ENCODE measurements at places on chromosomes 2 and 18.

GRCh38 chr2:56202381-56203121 is 18.8 kb downstream of the CCDC85A start:
- DNase-seq, result no peak

- DNase-seq, result no peak
Measured at GRCh38 chr2:234805836-234806235, 146.0 kb upstream of the SH3BP4 start.

DNA sequence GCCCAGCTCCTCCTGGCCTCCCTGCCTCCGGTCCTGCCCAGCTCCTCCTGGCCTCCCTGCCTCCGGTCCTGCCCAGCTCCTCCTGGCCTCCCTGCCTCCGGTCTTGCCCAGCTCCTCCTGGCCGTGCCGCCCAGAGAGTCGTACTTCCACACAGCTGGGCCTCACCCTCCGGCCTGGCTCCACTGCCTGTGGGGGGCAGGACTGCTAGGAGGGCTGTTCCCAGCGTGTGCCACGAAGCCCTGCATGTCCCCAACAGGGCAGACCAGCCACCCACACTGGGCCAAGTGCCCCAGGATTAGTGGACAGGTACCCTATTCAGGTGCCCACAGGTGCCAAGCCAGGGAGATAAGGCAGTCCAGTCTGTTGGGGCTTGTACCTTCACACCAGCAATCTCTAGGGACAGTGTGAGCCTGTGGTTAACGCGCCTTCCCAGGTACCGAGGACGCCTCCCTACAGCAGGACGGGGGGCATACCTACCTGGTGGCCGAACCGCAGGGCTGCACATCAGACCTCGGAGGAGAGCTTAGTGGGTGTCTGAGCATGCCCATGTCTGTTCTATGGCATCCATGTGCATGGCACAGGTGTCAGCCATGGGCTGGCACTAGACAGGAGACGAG is 5.3 kb downstream of the GPC1 start:
- no peak for DNase-seq

GRCh38 chr2:5064687-5065086 is 627.5 kb upstream of the SOX11 start:
- DNase-seq, result no peak

DNA sequence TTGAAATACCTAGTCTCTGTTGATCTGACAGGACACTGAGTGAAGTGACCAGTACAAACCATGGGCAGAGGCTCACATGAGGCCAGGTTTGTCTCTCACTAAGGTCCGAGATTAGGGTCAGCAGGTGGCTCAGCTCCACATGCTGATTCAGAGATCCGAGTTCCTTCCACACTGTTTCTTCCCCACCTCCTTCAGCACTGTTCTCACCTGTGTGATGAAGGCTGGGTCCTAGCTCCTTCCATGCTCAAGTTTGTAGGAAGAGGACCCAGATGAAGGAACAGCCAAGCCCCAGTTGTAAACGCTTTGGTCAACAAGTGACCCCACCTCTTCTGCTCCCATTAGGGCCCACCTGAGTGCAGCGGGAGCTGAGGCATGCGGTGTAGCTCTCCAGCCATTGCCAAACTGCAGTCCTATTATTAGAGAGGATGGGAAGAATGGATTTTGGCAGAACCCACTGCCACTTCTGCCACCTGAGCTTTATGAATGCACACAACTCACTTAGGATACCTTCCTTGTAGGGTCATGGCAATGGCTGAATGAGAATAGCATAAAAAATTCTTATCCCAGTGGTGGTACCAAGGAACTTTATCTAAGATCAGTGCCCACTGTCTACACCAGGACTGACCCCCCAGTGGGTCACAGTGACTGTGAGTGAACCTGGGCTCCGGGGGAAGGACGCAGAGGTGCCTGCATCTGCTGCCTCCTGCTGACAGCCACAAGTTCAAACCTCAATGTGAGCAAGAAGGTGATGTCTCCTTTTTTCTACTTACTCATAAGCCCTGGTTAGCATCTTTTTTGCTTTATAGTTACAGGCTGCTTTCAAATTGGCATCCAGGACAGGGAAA is 324.8 kb upstream of the HS6ST1 start:
- DNase-seq, result no peak

GRCh38 chr2:148167855-148168254 is 147.0 kb downstream of the MBD5 start:
- no peak for DNase-seq

DNA sequence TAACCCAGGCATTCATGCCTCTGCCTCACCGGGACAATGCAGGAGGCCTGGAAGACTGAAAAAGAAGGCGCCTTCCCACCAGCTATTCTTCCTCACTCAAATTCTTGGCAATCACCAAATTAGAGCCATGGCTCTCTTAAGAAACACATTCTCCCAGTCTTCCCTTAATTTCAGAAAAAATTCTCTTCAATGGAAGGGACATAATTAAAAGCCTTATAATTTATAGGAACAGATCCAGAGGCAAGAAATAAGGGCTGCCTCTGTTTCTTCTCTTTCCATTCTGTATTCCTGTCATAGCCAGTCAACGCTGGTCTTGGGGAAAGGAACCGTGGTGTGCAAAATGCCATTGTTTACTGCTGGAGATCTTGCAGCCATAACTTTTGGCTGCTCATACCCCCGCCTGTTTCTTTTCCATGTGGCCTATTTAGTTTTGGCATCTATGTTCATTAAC is 32.8 kb downstream of the DTNA start:
- no peak for DNase-seq

GRCh38 chr2:172226244-172227061 is 123.8 kb upstream of the DLX2 start:
- DNase-seq, result peak; percentile 72

GRCh38 chr2:173605994-173606393 is 251.3 kb downstream of the CDCA7 start:
- DNase-seq, result no peak

DNA sequence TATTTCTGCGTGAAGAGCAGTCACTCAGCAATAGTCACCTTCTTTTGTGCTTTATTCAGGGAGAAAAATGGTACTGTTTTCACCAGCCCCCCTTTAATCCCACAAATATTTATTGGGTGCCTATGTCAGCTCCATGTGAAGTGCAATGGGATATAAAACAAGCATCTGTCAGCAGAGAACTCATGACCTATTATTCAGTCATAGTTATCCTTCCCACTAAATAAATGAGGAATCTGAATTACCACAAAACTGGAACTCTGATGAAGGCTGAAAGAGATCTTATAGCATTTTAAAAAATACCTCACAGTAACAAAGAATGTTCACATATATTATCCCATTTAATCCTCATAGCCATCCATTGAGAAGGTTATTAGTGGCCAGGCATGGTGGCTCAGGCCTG is 45.8 kb downstream of the DHX57 start:
- no peak for DNase-seq

DNA sequence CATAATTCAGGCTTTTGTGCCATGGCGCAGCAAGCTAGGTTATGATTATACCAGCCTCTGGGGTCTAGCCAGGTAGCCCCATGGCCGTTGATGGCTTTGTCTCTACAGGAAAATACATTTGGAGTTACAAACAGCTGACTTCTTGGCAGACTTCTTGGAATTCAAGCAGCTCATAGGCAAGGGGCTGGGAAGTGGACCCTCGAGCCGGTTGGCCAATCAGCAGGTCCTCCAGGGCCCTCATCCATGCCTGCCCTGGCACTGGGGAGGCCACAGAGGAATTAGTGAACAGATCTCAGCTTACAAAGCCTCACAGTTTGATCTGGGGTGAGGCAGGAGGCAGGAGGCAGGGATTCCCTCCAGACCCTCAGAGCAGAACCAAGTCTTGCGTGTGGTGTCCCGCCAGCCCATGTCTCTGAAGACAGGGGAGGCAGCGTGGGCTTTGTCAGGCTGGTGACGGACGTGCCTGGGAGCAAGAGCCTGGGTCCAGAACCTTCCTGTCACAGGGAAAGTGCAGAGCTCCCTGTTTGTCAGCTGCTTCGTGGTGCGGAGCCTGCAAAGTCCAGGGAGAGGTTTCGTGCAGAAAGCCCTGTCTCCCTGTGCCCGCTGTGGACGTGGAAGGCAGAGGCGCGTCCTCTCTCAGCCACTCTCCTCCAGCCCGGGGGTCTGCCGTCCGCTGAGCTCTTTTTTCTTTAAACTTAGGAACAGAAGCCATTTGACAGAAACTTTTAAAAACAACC is 131.7 kb downstream of the KLHL29 start:
- no peak for DNase-seq

GRCh38 chr2:151999053-151999452 is 99.8 kb downstream of the CACNB4 start:
- peak; percentile 54 for DNase-seq

DNA sequence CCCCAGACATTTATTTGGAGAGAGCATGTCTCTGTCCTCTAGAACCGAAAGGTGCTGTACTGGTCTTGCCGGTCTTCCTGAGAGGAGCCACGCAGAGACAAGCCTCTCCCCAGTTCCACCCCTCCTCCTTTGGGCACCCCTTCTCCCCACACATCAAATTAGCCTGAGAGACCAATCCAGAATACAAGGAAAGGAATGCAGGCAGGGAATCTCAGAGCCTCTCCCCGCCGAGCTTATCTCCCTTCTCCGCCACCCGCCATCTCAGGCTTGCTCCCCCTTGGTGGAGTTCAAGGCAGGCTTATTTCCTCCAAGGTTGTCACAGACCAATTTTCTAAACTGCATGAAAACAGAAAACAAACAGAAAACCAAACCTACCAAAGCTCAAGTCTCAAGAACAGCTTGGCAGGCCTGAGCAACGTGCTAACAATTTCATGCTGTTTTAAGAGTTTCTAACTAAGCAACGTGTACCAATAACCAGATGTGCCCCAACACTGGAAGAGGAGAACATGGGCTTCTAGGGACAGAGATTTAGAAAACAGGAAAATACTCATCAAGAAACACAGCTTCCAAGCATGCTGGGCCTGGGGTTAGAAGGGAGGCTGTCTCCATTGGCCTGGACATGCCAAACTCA is 124.5 kb upstream of the PKDCC start:
- DNase-seq, result no peak

DNA sequence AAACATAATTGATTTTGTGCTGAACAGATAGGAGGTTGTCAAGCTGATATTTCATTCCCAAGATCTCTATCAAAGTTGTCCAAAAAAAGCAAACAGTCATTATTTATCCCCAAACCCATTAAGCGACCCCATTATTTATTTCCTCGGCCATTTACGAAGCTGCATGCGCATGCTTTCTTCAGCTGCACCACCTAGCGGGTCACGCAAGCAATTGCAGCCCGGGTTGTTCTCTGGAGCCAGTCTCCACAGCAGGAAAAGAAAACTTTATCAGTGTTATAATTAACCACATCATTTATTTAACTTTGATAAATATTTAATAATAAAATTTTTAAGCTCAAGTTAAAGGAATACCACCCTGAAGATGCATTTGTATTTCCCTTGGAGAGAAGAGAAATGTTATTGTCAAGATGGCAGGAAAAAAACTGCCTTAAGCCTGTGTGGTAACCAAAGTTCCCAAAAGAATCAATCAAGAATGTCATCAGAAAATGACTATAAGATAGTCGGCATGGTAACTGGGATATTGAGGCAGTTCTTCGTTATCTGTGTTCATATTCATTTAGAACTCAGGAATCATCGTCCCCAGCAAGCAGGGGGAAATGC is 304.7 kb downstream of the FBXO15 start:
- DNase-seq, result no peak

DNA sequence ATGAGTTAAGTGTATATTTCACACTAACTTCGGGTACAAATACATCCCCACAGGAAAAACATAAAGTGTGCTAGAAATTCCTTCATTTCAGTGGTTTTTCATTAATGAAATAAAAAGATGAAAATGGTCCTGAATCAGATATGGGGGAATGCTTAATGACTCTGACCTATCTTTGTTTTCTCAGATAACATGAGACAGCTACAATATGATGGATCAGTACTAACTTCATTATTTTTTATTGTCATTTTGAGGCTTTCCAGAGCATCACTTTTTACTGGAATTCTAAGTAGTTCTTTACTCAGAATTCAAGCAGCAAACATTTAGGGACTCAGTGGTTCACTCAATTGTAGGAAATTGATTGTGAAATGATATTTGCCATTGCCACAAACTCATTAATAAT is 2.8 kb downstream of the SYT4 start:
- no peak for DNase-seq

- no peak for DNase-seq
Measured at GRCh38 chr2:145411493-145411892, 891.6 kb upstream of the ZEB2 start.

GRCh38 chr18:3345452-3345851 is 83.5 kb downstream of the MYL12B start:
- DNase-seq, result no peak

DNA sequence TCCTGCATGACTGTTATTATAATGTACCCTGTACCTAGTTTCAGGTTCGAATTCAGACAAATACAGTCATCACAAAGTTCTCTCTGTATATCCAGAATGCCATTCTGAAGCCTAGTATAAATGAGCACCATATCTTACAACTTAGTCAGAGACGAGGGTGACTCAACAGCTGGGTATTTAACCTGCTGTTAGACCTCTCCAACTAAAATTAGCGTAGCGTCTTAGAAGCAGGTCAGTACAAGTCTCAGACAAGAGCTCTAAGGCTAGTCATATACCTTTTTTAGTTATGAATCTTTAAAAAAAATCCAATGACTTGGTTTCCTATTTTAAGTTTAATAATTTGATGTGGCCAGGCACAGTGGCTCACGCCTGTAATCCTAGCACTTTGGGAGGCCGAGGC is 74.1 kb downstream of the CABYR start:
- DNase-seq, result no peak

GRCh38 chr18:50726960-50727589 is 92.7 kb downstream of the MRO start:
- DNase-seq, result no peak

GRCh38 chr2:154813636-154814035 is 115.1 kb downstream of the KCNJ3 start:
- no peak for DNase-seq

DNA sequence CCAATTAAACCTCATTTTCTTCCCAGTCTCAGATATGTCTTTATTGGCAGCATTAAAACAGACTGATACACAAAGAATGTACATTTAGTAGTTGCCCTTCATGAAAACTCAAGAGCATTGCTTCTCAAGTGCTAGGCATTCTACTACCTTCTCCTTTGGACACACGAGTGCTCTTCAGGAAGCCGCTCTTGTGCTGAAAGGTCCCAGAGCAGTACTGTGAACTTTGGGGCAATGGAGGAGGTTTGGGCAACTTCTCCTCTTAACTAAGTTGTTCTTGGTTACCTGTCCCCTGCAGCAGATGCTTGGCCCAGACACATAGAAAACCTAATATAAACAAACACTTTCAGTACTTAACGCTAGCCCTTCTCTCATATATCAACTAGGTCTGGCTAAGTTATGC is 362.8 kb downstream of the DPP10 start:
- DNase-seq, result no peak

DNA sequence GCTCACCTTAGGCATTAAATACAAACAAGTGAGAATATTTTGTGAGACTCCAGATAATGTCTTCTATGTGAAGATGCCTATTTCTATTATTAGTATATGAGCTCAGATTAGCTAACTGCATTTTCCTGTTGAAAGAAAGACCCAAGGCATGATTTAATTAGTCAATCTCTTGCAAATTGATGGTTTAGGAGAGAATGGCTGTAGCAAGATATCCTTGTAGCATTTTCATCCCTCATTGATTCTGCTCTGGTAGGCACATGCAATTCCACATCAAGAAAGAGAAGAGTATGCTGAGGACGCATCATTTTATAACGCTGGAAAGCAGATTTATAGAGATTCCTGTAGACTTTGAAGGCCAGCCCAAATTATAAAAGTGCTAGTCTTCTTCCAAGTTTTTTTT is 332.0 kb downstream of the SOX11 start:
- no peak for DNase-seq
